Panc1 (cell line): ENCODE measurements at places on chromosomes 13 and 19. TPM values are rescaled to one million over a fixed set of nuclear protein-coding genes. Genes with fewer than 3 reads are reported as not detected.

DNA sequence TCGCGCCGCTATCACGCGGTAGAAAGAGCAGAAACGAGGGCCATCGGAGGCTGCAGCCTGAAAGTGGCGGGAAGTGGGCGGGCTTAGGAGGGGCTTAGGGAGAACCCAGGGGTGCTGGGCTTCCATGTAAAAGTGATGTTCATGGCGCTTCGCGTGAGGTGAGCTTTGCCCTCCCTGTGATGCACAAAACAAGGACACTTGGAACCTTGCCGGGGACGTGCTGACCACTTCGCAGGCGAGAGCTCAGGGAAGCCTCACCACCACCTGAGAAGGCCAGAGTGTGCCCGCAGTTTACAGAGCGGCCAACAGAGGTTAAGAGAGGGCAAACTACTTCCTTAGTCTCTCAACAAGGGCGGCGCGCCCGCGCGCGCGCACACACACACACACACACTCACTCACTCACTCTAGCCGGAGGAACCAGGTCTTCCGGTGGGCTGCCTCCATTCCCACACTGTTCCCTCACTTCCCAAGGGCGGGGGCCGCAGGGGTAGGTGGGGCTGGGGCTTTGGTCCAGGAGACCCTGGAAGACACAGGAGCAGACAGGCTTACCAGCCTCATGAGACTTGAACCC is 651 bp downstream of the GAPDHS start:
- no peak for DNase-seq

GRCh38 chr13:101698400-101698799 is 245.9 kb downstream of the ITGBL1 start:
- no peak for DNase-seq

- DNase-seq = no peak
These were observed 19.3 kb upstream of the SDHAF1 start for GRCh38 chr19:35975608-35976214.

DNA sequence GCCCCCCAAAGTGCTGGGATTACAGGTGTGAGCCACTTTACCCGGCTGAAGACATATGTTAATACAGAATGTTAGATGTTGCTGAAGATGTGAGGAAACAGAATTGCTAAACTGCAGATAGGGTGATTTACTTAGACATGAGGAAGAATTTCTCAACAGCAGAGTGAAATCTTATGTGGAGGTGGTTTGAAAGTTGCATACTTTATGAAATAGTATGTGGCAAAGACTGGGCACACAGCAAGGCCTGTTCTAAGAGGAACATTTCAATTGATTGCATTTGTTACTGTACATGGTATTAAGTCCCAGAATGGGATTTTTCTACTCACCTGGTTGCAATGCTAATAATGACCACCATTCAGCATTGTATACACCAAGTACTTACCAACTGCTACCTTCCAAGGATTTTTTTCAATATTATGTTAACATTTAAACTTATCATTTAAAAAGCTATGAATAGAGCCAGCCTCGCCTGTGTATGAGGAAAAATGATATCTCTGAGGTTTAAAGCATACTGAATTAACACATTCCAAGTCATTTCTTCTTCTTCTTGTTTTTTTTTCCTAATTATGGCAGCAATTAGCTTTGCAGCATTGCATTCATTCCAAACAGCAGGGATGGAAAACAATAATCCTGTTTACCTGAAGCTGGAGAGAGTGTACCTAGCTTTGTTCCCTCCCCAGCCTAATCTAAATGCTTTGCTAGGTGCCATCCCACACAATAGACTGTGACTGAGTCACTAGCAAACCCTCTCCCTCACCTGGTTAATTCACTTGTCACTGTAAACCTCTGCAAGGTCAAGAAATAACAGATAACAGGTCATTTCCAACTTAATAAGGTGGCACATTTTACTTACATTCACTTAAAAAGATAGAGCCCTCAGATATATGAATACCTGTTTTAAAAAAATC is 19.4 kb upstream of the KLF5 start:
- no peak for DNase-seq

- no peak for DNase-seq
These were observed at the start of gene GEMIN7 for GRCh38 chr19:45079063-45079910. TSS of gene GEMIN7 (plus strand) at chr19:45079260. CDS start at chr19:45090115, 10,855 bp downstream.

The VWA8 gene
- 11.2 TPM for total RNA-seq

The GPR12 gene
- total RNA-seq = not detected

The LILRA1 gene
- total RNA-seq = not detected

The RXFP2 gene
- not detected for total RNA-seq
